ENCODE measurements at places on chromosomes 7 and 10.

DNA sequence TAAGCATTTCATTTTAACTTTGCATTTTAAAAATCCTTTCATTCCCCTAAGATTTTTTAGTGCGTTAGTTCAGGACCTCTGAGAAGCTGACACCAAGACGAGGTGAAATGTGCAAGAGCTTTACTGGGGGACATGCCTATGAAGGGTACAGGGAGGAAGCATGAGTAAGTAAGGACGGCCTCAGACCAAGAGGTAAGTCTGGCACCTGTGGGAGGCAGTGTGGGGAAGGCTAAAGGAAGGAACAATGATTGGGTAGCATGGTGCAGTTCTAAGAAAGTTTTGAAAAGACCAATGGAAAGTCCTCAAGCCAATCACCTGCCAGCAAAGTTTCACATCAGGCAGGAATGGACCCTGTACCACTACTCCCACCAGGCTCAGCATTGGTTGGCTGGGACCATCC lies 369.2 kb downstream of the GFRA1 start:
- DNase-seq = no peak

DNA sequence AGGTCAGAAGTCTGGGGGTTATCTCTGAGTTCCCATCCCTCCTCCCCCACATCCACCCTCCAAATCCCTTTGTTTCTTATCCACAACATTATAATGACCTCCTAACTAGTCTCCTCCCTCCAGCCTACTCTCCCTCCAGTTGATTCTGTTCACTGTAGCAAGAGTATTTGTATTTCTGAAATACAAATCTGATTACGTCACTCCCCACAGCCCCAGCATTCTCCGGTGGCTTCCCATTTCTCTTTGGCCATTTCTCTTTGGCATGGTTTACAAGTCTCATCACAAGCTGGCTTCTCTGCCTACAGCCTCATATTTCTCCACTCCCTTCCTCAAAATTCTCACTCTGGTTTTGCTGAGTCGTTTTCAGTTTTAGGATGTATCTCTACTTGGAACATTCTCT lies 24.6 kb upstream of the MRPS33 start:
- no peak for DNase-seq

- DNase-seq = peak; percentile 64
These were observed 65.5 kb downstream of the FAM53B start for GRCh38 chr10:124678557-124679240.

GRCh38 chr7:43647339-43647672 lies 64.4 kb downstream of the STK17A start:
- no peak for DNase-seq

GRCh38 chr10:112983444-112984056 lies 33.5 kb downstream of the TCF7L2 start:
- no peak for DNase-seq

- DNase-seq = no peak
These were observed 3.0 kb downstream of the DDIT4 start for GRCh38 chr10:72276421-72277339.

- peak; percentile 50 for DNase-seq
These were observed 12.2 kb downstream of the TRPV6 start for GRCh38 chr7:142873281-142873784.

- no peak for DNase-seq
These were observed 12.3 kb upstream of the EGFR start for GRCh38 chr7:55006499-55006898.

GRCh38 chr10:78004215-78005026 lies 24.9 kb downstream of the POLR3A start:
- no peak for DNase-seq

- no peak for DNase-seq
These were observed 26.7 kb downstream of the TMEM273 start for GRCh38 chr10:49161411-49161997.

DNA sequence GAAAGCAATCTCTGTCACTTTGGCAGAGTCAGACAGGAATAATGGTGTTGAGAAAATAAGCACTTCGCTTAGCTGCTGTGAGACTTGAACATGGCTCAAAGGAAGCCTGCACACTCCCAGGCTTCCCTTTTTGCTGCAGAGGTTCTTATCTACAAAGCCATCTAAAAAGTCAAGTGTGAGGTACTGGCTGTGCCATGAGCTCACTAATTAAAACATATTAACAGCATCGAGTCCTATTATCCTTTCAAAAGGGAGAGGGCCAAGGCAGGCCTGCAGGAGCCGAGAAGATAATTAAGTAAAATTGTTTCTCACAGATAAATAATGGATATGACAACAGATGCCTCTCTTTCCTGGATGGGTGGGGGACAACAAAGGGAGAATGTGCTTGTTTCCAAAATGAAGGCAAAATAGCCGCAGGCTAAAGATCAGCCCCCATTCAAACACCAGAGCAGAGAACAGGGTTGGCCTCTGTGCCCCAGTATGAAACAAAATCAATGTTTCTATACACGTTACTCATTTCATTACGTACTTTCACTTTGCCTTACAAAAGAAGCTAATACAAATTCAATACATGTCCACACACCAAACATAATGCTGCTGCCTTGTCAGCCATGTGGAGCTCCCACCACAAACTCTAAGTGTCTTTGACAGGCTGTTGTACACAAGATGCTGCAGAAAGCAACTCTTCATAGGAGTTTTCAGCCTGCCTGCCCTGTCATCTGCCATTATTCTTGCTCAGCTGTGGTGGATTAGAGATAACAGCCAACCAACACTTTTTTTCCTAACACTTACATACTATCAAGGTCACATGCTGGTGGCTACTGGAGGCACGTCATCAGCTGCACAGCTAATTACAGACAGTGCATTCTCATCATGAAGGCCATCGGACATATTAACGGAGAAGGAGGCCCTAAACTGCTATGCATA lies 55.3 kb downstream of the ELAPOR2 start:
- DNase-seq = no peak

DNA sequence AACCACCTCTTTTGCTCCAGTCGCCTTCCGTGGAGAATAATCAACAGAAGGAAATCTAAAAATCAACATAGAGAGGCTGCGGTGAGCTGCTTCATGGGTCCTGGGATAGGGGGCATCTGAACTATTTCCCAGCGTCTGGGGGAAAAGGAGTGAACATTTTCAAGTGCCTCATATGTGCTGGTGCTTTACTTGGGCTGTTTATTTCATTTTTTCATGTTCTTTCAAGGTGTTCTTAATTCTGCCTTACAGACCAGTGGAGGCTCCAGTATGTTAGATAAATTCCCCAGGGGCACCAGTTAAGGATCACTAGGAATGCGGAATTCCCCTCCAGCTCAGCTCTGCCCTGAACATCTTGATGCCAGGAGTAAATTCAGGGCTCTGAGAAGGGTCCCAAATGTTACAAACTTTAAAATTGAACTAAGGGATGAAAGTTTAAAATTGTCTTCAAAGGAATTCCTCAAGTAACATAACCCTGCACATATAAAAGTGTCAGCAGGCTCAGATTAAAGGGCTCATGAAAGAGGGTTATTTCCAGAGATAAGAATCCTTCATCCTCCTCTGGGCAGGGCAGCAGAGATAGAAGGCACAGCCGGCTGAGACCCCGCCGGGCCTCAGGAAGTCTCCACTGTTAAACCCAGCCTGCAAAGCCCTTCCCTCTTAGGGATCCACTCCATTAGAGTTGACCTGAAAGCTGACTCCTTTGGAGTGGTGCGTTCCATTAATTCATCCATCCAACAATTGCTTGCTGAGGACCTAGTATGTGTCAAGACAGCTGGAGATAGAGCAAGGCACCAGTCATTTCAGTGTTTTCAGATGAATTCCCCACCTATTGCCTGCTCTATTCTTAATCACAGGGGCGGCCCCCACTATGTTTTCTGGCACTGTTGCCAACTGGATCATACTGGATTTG lies 345.8 kb downstream of the KCNMA1 start:
- no peak for DNase-seq

DNA sequence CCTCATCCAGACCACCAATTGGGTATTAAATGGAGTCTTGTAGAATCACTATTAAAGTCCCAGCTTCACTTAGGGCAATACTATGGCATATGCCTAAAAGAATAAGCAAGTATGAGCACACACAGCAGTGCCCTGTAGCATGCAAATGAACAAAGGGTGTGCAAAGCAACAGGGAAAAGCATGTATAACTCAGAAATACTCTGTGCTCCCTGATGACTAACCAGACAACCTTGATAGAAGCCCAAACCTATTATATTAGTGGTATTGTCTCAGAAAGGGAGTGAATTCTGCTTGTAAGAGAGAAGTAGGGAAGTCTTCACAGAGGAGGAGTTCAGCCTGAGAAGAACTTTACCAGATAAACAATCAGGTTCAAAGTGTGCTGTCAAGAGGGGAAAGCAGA lies 131.2 kb downstream of the DGKI start:
- no peak for DNase-seq

GRCh38 chr7:9890092-9890491 lies 1083.6 kb upstream of the PHF14 start:
- DNase-seq = no peak

DNA sequence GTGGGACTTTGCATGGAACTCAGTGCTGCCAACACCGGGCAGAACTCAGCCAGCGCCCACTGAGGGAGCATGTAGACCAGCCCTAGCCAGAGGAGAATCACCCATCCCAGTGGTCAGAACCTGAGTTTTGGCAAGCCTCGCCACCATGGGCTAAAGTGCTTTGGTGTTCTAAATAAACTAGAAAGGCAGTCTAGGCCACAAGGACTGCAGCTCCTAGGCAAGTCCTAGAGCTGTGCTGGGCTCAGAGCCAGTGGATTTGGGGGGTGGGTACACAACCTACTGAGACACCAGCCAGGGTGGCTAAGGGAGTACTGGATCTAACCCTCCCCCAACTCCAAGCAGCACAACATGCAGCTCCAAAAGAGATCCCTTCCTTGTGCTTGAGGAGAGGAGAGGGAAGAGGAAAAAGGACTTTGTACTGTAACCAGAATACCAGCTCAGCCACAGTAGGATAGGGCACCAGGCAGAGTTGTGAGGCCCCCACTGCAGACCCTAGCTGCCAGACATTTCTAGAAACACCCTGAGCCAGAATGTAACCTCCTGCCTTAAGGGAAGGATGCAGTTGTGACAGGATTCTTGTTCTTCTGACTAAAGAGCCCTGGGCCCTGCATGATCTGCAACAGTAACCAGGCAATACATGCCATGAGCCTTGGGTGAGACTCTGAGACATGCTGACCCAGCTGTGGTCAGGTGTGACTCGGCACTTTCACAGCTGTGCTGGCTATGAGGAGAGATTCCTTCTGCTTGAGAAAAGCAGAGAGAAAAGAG lies 24.4 kb downstream of the GSDME start:
- no peak for DNase-seq

- no peak for DNase-seq
These were observed 228.9 kb upstream of the CELF2 start for GRCh38 chr10:10788761-10789160.

DNA sequence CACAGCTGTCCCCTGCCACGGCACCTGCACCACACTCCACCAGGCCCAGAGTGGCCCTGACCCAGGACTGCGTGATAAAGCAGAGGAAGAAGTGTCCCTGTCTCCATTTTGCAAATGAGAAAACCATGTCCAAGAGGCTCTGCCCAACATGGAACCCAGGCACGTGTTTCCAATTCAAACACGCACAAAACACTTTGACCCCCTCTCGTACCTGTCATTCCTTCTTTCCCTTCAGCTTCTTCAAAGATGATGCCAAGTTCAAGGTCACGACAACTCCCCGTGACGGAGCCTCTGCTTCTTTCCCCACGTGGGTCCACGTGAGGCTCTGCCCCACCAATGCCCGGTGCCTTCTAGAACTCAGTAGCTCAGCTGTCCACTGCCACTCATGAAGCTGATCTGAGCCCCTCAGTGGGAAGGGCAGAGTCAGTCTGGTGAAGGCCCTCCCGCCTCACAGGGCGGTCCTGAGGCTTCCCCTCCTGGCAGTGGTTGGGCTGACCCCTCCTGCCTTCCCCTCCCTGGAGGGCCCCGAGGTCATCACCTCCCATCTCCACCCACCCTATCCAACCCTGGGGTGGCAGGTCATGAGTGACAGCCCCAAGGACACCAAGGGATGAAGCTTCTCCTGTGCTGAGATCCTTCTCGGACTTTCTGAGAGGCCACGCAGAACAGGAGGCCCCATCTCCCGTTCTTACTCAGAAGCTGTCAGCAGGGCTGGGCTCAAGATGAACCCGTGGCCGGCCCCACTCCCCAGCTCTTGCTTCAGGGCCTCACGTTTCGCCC lies 19.0 kb downstream of the CALML5 start:
- DNase-seq = peak; percentile 17

- no peak for DNase-seq
These were observed 102.0 kb downstream of the PKD1L1 start for GRCh38 chr7:47846138-47846836.

- DNase-seq = no peak
These were observed 30.7 kb downstream of the ST8SIA6 start for GRCh38 chr10:17423632-17424186.

DNA sequence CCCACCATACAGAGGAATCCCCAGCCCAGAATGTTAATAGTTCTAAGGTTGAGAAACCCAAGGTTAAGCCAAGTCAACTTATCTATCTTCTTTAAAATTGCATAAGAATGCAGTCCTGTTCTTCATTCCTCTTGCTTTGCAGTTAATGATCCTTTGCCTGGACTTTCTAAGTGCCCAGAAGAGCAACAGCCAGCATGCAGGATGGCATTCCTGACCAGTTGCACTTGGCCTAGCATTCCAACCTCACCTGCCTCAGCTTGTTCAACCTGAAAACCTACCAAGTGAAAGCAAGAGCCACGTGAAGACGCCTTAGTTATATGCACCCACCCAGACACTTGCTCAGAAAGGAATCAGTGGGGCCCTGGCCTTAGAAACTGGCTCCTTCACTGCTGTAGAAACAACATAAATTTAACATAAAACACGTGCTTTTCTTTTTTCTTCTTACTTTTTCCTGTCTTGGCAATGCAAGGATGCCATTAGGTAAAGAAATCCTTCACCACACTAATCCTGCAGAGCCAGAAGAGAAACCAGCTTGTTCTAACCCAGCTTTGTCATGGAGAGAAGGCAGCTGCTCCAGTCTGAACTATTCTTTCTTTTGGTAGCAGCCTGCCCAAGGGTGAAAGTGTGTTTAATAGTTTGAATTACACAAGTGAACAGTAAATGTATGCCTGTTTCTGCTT lies 25.0 kb downstream of the EGFR start:
- no peak for DNase-seq

DNA sequence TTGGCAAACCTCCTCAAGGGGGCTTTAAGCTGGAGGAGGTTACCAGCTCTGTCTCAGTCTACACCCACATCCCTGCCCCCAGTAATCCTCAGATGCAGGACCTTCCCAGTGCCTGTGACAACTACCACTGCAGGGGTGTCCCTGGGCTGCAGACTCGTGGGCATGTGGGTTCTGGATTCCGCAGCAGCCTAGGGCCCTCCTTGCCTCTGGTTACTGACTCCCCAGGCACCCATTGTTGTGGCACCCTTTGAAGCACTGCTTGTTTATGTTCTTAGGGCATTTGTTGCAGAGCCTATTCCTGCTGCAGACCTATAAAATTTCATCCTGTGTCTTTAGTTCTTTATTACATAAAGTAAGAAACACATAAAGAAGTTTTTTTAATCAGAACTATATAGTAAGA lies 51.1 kb upstream of the GJD4 start:
- DNase-seq = no peak

DNA sequence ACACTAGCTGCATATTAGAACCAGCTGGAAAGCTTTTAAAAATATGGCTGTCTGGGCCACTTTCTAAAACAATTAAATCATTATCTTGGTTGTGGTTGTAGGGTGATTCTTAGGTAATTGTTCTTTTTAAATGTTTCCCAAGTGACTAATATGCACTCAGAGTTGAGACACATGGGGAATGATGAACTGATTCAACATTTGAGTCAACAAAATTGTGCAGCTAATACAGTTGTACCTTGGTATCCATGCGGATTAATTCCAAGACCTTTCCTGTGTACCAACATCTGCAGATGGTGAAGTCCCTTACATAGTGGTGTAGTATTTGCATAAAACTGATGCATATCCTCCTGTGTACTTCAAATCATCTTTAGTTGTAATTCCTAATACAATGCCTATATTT lies 242.2 kb downstream of the ATRNL1 start:
- no peak for DNase-seq

GRCh38 chr7:41847151-41847550 lies 144.3 kb upstream of the INHBA start:
- no peak for DNase-seq
